ENCODE measurements at places on chromosomes 1 and 21. TPM values are rescaled to one million over a fixed set of nuclear protein-coding genes. Genes with fewer than 3 reads are reported as not detected.

KRTAP7-1 gene
- not detected for total RNA-seq

S100A1 gene
- total RNA-seq: not detected

PGLYRP4 gene
- not detected for total RNA-seq

- DNase-seq: no peak
These were observed 21.1 kb downstream of the C2CD2 start for GRCh38 chr21:41932576-41933312.

- peak; percentile 70 for DNase-seq
These were observed 17.8 kb upstream of the SLAMF1 start for GRCh38 chr1:160664573-160665051.

- no peak for DNase-seq
These were observed 3.9 kb upstream of the IL24 start for GRCh38 chr1:206893380-206893779.

DNA sequence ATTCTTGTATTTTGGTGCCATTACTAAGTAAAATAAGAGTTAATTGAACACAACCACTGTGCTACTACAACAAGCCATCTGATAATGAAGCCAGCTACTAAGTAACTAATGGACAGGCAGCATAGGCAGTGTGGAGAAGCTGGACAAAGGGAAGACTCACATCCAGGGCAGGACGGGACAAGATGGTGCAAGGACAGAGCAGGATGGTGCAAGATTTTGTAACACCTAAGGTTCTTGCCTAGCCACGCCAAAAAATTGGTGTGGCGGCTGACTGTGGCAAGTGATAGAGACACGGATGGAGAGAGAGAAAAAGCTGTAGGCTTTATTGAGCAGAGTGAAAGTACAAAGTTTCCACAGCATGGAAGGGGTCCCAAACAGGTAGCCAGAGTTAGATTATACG is 114.0 kb upstream of the VANGL1 start:
- no peak for DNase-seq

GRCh38 chr1:14580986-14581385 is 17.5 kb upstream of the KAZN start:
- DNase-seq: no peak

DNA sequence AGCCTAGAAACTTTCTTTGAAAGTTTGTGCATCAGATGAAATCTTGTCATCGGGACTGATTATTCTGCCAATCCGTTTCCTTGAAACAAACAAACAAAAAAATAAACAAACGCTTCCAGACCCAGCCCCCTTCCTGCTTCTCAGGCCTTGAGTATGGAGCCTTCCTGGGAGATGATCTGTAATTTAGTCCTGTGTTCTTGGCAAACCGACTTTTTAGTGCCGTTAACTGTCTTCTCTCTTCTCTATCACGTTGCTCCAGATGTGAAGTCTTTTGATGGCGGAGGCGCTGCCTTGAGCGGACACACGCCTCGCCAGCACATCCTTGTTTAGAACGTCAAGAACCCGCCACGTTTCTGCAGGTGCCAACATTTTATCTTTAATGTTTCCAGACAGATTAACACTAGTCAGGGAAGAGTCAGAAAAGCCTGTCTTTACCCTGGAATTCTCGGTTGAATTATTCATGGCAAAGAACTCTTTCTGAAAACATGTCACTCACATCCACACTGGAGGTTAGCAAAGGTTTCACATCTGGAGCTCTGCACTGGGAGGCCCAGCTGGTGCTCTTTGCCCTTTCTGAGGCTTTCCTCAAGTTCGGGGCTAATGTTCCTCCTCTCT is 265.7 kb upstream of the C1orf174 start:
- no peak for DNase-seq

DNA sequence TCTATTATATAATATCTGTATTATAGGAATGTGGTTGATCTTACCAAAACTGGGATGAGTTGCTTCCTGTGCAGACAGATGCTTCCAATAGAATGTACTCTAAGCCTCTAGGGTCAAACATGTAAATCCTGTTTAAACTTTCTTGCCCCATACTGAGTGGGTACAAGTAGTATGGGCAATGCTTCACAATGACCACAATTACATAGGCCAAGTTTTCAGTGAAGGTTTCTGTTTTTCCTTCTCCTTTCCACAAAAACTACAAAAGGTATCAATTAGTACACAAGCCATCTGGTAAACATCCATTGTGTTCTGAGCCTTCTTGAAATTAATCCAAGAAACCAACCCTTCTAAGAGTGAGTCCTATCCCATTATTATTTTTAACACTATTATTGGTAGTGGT is 16.8 kb downstream of the OTUD7B start:
- DNase-seq: no peak

DNA sequence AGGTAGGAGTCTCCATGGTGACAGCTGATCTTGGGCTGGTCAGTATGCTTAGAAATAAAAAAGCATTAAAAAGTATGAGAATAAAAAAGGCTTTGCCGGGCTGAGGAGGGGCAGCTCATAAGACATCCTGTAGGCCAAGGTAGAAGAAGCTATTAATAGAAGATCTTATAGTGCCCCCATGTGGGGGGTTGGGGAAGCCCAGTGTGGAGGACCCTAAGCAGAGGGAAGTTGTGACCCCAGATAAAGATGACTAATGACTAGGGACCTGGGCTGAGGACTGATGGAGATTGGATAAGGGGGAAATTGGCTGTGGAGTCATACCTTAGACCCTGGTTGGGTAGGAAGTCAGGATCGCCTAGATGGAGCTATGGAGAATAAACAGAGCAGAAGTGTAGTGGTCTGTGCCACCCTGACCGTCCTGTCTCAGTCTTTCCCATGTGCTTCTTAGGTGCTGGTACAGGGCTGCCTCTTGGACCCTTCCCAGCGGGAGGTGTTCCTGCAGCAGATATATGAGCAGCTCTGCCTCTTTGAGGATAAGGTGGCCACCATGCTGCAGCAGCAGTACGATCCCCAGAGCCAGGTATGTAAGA is 25.0 kb downstream of the SZT2 start:
- peak; percentile 65 for DNase-seq

- no peak for DNase-seq
These were observed 249.4 kb upstream of the USP24 start for GRCh38 chr1:55464550-55464949.

GRCh38 chr1:157278383-157279137 is 140.4 kb upstream of the ETV3 start:
- no peak for DNase-seq
